Left hindlimb (tissue), 1 donor: ENCODE measurements at places on chromosomes 3 and 15.

GRCh38 chr15:41656188-41656587 lies 4.0 kb upstream of the MGA start:
- no peak for DNase-seq

- no peak for DNase-seq
Observed at GRCh38 chr3:20055020-20055775, 15.0 kb downstream of the KAT2B start.

DNA sequence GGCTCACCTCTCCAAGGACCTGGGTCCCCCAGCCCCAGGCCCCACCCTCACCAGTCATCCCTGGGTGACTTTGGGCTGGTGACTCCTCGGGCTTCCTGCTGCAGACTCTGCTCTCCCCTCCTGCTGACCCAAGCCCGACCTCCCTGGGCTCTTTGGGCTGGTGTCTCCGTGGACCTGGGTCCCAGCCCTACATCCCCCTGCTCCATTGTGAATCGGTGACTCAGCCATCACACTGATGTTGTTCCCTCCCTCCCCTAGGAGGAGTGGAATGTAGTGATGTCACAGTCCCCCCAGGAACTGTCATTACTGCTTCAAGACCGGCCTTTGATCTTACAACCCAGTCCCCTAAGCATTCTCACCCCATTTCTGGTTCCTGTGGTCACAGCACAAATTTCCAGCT lies 83.7 kb downstream of the ADAMTS7 start:
- DNase-seq: no peak

DNA sequence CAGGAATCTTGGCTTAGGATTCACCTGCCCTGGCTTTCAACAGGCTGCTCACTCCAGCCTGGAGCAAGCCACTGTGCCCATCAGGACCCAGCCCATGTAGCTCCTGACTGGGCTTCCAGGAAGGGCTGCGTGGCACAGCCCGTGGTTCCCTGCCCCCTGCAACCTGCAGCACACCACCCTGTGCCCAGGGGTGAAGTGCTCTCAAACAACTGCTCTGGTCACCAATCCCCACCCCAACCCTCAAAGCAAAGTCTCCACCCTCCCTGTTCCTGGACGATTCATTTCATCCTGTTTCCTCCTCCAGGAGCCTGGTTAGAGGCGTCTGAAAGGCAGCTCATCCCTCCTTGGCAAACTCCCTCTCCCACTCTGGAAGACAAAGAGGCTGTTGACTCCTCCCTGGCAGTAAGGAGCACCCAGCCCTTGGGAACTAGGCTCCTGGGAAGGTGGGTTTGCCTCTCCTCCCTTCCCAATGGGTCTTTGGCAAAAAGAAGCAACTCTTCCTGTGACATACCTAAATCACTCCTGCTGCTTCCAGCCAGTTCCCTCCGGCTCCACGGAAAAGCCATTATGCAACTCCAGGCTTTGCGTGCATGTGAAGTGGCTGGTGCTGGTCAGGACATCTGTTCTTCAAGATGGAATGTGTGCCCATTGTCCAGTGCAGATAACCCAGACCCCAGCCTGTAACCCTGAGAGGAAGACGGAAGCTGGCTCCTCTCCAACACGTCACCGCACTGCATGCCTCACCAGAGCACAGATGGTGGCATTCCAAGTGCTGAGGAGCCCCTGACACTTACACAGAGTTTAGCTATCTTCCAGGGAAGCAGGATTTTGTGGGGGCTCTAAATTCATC lies 29.1 kb upstream of the VIPR1 start:
- DNase-seq: no peak
